Stimulated activated CD4-positive, alpha-beta T cell treated with anti-CD3 and anti-CD28 coated beads, Interleukin-2, amount 100 ng/mL, for 48 hours (primary cell): ENCODE measurements at places on chromosomes 12 and 14.
A peak's percentile ranks its signal among the peaks of the same experiment; 100 is the strongest.

GRCh38 chr12:67697967-67698366, 49.4 kb downstream of the DYRK2 start:
- DNase-seq: no peak

DNA sequence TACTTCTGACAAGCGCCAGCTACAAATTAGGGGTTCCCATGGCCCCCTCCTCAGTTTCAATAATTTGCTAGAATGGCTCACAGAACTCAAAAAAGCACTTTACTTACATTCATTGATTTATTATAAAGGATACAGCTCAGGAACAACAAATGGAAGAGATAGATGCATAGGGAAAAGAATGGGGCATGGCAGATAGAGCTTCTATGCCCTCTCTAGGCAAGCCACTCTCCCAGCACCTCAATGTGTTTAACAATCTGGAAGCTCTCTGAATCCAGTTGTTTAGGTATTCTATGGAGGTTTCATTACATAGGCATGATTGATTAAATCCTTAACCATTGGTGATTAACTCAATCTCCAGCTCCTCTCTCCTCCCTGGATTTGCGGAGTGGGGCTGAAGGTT, 184.5 kb upstream of the DAAM1 start:
- no peak for DNase-seq

DNA sequence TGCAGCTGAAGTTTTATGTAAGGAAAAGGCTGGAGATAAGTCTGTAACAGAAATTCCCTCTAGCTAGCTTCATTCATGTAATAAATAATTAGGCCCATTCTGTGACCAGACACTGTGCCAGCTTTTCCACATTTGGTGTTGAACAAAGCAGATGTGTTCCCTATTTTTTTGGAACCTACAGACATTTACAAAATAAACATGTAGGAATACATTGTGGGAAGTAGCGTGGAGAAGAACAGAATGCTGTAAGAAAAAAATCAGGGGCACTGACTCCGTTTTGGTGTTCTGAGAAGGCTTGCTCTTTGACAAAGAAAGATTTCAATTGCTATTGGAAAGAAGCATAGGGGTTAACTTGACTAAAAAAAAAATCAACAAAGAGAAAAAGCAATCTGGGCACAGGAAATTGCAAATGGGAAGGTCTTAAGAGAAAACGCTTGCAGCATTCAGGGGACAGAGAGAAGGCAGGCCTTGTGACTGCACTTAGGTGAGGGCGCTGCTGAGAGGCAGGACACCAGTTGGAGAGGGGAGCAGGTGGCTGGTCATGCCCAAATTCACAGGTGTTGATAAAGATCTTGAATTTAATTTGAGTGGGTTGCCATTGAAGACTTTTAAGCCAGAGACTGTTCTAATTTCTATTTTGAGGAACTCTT, 4.0 kb downstream of the FAR2 start:
- no peak for DNase-seq

GRCh38 chr14:105411985-105412770, 7.4 kb upstream of the MTA1 start:
- no peak for DNase-seq

DNA sequence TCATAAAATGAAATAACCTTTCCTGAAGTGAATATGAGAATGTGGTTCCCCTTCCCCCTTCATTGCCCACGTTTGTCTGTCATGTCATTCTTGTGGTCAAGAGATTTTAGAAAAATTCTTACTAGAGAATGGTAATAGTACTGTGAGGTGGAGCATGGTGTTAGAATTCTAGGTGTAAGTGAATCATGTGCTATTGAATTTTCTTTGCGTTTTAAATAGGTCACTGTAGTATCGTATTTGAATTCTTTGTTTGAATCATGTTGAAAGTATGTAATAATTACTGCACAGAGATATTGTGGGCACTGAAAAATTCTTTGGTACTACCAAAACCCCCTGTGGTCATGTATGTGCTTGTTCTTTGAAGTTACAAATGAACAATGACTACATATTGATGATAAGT, 49.9 kb downstream of the FUT8 start:
- DNase-seq: peak; percentile 14

DNA sequence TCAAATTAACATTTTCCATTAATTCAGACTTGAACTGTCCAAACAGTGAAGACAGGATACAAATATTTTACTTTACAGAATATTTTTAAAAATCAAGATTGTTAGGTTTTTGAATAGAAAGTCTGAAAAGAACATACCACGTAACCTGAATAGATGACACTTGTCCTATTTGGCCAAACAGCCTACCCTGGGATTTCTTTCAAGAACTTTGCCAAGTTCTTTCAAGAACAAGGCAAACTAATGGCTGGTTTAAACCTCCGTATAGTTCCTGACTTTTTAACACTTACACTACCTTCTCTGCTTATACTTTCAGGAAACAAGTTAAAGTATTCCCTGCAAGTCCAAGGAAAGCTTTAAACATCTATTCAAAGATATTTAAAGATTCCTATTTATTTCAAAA, 35.0 kb downstream of the MAP4K5 start:
- no peak for DNase-seq

GRCh38 chr14:36162267-36162666, 14.3 kb downstream of the PTCSC3 start:
- no peak for DNase-seq
